Prostate gland (tissue), 2 donors: ENCODE measurements at places on chromosomes 13 and 19.

GRCh38 chr13:77457966-77458365 lies 77.5 kb upstream of the SCEL start:
- H3K4me1 ChIP-seq = no peaks in the 10 kb centered on the region
- no peaks in the 10 kb centered on the region for H3K36me3 ChIP-seq
- H3K4me3 ChIP-seq = no peak overlapping the region
- DNase-seq = no peak
- no peak overlapping the region for H3K27ac ChIP-seq

DNA sequence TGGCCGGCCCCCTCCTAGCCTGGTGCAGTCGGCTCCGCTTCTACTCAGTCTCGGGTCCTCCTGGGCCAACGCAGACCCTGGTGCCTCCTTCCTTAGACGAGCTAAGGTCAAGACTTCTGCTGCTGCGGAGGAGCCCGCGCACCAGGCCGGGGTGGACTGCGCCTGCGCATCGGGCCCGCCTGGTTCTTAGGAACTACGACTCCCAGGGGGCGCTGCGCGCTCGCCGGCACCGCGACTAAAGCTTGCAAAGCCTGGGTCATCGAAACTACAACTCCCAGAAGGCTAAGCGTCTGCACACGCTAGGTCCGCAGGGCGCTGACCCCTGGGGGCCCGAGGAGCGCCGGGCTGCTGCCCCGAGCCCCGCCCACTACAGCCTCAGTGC lies at the start of gene ZNF835:
Gene ZNF835, minus strand, starts transcription at position 145 of the 382 bp plus-strand sequence. CDS start 6,559 bp downstream, outside the sequence.
- DNase-seq = peak; percentile 79
- no peaks in the 10 kb centered on the region for H3K4me1 ChIP-seq
- H3K27me3 ChIP-seq = no peaks in the 10 kb centered on the region
- peak within 1 kb of the TSS; percentile 40 for H3K4me3 ChIP-seq

- H3K4me3 ChIP-seq = no peak overlapping the region
- no peak overlapping the region for H3K27ac ChIP-seq
- no peak for DNase-seq
- no peaks in the 10 kb centered on the region for H3K36me3 ChIP-seq
- no peaks in the 10 kb centered on the region for H3K27me3 ChIP-seq
Observed at GRCh38 chr13:113576597-113576996, 8.0 kb upstream of the TFDP1 start.

GRCh38 chr19:43380008-43380407 lies 26.5 kb downstream of the CD177 start:
- no peak for DNase-seq
- no peak overlapping the region for H3K4me3 ChIP-seq
- H3K36me3 ChIP-seq = no peaks in the 10 kb centered on the region
- H3K27me3 ChIP-seq = no peaks in the 10 kb centered on the region

DNA sequence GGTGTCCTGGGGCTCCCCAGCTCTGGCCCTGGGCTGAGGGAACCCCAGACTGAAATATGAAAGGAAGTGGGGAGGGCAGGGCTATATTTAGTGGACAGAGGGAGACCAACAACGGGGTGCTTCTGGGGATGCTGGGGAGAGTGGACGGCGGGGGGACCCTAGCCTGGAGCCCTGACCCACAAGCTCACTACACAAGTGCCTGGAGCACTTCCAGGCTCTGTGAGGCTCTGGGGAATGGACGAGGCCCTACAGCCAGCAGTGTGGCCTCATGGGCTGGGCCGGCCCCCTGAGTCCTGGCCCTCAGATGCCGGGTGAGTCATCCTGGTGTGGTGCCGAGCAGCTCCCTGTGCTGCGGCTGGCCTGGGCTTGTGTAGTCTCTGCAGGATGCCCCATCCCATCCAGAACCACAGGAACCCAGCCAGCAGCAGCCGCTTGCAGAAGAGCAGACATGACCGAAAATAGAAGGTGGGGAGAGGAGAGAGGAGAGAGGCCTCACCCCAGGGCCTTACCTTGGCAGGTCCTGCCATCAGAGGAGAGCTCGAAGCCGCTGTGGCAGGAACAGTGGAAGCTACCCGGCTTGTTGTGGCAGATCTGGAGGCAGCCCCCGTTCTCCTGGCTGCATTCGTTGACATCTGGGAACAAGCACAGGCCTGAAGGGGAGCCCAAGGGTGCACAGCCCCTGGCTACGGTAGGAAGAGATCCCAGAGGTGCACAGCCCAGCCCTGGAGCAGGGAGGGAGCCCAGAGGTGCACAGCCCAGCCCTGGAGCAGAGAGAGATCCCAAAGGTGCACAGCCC lies 26.1 kb downstream of the GAS6 start:
- peak overlapping the region; percentile 86 for H3K27ac ChIP-seq
- peak; percentile 95 for DNase-seq
- peaks cover 4% of the 10 kb centered on the region for H3K36me3 ChIP-seq
- H3K4me1 ChIP-seq = peaks cover 18% of the 10 kb centered on the region
- H3K4me3 ChIP-seq = peak overlapping the region; percentile 7

DNA sequence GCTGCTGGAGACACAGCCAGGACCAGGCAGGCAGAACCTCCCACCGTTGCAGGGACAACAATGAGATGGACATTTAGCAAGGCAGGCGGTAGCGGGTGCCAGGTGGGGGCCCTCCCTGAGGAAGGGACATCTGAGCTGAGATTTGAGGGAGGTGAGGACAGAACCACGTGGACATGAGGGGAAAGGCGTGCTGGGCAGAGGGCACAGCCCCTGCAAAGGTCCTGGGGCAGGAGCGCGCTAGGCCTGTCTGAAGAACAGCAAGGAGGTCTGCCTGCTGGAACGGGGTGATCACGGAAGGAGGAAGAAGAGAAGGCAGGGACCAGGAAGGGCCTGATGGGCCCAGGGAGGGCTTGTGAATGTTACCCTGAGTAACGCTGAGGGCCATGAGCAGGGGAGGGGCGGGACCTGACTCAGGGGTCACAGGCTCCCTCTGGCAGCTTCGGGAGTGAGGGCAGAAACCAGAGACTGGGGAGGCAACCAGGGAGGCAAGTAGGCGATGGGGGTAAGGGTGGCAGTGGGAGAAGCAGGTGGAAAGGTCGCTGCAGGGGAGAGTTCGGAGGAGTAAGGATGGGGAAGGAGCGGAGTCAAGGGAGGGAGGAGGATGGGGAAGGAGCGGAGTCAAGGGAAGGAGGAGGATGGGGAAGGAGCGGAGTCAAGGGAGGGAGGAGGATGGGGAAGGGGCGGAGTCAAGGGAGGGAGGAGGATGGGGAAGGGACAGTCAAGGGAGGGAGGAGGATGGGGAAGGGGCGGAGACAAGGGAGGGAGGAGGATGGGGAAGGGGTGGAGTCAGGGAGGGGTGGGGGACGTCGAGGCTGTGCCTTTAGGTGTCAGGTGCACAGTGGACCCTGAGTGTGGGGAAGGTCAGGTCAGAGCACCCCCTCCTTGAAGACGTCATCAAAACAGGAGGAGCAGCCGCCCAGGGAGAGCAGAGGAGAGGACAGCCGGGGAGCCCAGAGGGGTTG lies 15.7 kb upstream of the B3GNT3 start:
- H3K4me1 ChIP-seq = no peaks in the 10 kb centered on the region
- no peak overlapping the region for H3K27ac ChIP-seq
- H3K27me3 ChIP-seq = peaks cover 2% of the 10 kb centered on the region
- no peak for DNase-seq
- no peak overlapping the region for H3K4me3 ChIP-seq

DNA sequence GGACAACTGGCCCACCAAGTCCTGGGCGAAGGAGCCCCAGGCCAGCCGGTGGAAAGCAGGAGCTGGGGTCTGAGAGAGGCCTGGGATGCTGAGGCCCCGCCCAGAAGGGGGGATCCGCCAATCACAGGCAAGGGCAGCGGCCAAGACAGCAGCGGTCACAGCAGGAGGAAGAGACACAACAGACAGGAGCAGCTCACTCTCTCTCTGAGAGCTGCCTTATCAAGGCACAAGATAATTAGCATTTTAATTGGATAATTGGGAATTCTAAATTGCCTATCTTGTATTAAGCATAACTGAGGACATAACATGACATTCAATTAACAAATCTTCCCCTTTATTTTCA lies 46.2 kb downstream of the CEBPG start:
- H3K27ac ChIP-seq = no peak overlapping the region
- H3K4me1 ChIP-seq = no peaks in the 10 kb centered on the region
- DNase-seq = no peak
- no peaks in the 10 kb centered on the region for H3K36me3 ChIP-seq

- no peak for DNase-seq
- H3K4me3 ChIP-seq = no peak overlapping the region
- peaks cover 6% of the 10 kb centered on the region for H3K36me3 ChIP-seq
- H3K27ac ChIP-seq = no peak overlapping the region
- no peaks in the 10 kb centered on the region for H3K27me3 ChIP-seq
- no peaks in the 10 kb centered on the region for H3K4me1 ChIP-seq
Observed at GRCh38 chr19:17579661-17580244, 24.3 kb downstream of the COLGALT1 start.

GRCh38 chr13:83798731-83799130 lies 83.5 kb downstream of the SLITRK1 start:
- no peaks in the 10 kb centered on the region for H3K4me1 ChIP-seq
- H3K36me3 ChIP-seq = no peaks in the 10 kb centered on the region
- H3K27ac ChIP-seq = no peak overlapping the region
- no peak for DNase-seq
- H3K4me3 ChIP-seq = no peak overlapping the region

GRCh38 chr13:89687066-89687465 lies 1660.4 kb upstream of the MIR17HG start:
- no peaks in the 10 kb centered on the region for H3K36me3 ChIP-seq
- H3K4me1 ChIP-seq = no peaks in the 10 kb centered on the region
- no peaks in the 10 kb centered on the region for H3K27me3 ChIP-seq
